Activated CD4-positive, alpha-beta memory T cell treated with anti-CD3 and anti-CD28 coated beads for 36 hours (primary cell): ENCODE measurements at places on chromosomes 6 and 20. TPM values are rescaled to one million over a fixed set of nuclear protein-coding genes. Genes with fewer than 3 reads are reported as not detected.

The FOXC1 gene
- total RNA-seq = 0.07 TPM

The RAMACL gene
- total RNA-seq = 0.29 TPM

The MLIP gene
- not detected for total RNA-seq

The CD83 gene
- total RNA-seq = 23.0 TPM

The CST1 gene
- not detected for total RNA-seq

The CDH4 gene
- 0.21 TPM for total RNA-seq

The LY6G5B gene
- total RNA-seq = 9.2 TPM

The IRAK1BP1 gene
- 2.4 TPM for total RNA-seq

The HEY2 gene
- not detected for total RNA-seq

The MAFB gene
- not detected for total RNA-seq

The RAET1G gene
- not detected for total RNA-seq
